ENCODE measurements at places on chromosomes 2 and 18.

DNA sequence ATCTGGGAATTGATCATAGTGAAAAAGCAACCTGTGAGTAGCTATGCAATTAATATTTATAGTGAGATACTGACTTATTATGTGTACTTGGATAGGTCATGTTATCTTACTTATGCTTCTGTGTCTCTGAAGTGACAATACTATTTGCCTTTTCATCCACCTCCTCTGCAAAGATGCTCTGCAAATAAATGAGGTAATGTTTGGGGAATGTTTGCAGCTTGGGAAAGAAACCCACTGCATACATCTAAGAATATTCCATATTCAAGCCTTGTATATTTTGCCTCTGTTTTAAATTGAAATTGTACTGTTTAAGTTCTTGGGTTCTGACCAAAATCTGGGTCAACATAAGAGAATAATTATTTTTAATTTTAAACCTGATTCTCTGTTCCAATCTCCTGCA lies 217.4 kb upstream of the DTNA start:
- no peak for DNase-seq

DNA sequence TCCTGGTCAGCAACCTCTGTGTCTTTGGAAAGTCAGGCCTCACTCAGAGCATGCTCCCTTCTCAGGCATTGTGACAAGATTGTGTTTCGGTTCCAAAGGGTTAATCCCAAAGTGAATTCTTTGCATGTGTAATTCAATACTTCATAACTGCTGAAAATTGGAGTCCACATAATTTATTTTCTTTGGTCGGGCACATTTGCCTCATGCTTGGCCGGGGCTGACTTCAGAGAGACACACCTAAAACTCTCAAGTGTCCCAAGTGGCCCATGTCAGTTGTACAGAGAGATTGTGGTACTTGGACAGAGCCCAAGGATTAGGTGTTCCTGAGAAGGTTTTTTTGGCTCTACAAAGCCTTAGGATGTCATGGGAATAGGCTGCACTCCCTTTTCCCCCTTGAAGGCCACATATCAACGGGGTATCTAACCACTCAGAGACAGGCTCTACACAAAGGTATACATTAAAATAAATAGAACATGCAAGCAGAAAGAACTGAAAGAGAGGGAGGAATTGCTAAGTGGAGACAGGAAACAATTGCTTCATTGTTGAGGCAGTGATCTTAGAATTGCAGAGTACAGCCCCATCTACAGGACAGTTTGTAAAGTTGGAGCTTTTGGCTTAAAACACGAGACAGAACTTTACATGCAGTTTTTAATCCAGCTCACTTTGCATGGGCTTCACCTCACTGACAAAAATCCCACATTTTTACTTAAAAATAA lies 1232.3 kb upstream of the ZEB2 start:
- DNase-seq, result peak; percentile 20

- DNase-seq, result no peak
Observed at GRCh38 chr2:10529611-10530010, 81.5 kb upstream of the ODC1 start.

- DNase-seq, result no peak
Observed at GRCh38 chr2:72036173-72036545, 111.5 kb downstream of the CYP26B1 start.

- no peak for DNase-seq
Observed at GRCh38 chr2:181949047-181949446, 36.6 kb upstream of the PPP1R1C start.

DNA sequence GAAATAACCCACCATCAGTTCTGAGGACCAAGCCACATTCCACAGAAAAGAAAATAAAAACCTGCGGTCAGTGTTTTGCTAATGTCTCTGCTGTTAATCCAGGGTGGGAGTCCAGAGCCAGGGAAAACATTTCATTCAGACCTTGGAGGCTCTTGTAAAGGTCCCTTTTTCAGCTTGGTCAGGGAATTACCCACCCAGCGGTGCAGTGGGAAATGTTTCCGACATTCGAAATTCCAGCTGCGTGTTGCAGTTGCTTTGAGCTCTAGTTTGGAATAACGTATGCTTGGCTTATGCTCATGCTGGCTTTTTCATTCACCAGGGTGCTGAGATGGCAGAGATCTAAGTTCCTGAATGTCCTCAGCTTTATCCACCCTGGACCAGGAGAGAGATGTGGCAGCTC lies 219.1 kb downstream of the TRIB2 start:
- DNase-seq, result no peak

- no peak for DNase-seq
Observed at GRCh38 chr2:71261534-71261933, 34.6 kb upstream of the PAIP2B start.

DNA sequence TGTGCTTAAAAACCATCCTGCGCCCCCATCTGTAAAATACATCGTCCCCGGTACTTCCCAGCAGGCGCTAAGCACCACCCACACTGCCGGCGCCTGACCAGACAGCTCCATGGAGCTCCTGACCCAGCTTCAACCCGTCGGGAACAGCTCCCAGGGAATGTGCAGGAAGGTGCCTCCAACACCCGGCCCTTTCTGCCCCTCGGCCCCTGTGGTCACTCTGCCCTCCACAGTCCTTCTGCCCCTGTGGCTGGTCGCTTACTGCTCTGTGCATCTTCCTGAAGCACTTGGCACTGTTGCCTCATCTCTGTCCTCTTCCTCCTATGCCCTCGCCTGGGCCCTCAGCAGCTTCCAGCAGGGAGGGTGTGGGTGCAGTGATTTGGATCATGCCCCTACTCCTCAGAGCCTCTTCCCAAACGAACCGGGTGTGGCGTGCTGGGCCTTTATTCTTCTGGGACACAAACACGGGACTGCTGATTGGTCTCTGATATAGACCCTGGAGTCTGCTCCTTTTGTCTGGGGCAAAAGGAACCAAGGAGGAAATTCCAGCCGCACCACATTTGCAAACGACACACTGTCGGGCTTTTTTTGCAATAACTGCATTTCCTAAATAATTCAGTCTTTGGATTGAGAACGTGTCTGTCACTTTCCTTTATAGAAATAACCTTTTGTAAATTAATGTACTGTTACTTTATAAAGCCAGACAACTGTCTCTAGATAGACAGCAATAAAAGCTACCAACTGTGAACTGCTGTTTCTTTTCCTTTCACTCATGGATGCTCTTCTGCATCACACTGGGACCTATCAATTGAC lies 65.9 kb downstream of the ADI1 start:
- DNase-seq, result no peak

DNA sequence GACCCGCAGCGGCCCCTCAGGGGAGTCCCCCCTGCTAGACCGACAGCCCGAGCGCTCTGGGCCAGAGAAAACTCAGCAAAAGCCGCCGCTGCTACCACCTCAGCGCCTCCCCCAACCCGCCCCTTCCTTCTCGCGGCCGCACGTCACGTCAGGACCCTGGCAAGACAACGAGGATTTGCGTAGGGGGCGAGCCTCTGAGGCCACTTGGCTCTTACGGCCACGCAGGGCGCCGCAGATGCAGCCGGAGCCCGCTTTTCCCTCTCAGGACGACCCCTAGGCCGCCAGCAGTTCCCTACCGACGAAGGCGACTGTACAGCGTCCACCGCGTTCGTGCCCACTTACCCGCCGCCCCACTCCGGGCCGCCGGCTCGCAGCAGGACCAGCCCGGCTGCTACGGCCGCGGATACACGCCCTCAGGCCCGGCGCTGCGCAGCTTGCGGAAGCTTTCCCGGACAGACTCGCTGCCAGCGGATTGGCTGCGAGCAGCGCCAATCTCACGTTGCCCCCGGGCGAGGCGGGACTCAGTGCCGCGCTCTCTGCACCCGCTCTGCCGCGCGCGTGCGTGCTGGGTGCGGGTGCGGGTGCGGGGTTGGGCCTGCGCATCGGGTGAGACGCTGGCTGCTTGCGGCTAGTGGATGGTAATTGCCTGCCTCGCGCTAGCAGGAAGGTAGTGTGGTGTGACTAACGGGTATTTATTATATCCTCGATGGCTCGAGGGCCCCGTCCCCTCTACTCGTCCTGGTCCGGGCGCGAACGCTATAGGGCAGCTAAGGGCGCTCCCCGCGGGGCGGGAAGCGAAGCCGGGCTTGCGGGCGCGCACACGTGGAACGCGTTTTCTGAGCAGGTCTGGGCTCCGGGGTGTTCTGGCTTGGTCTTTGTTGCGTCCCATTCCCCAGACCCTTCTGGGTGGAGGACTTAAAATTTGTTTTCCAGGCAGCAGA lies at the start of the genes ORMDL1 and PMS1:
Gene ORMDL1, minus strand, starts transcription at position 413 of the 941 bp plus-strand sequence. CDS start 1,744 bp downstream, outside the sequence.
Gene PMS1, plus strand, starts transcription at position 524 of the 941 bp plus-strand sequence. CDS start 7,360 bp downstream, outside the sequence.
- peak; percentile 64 for DNase-seq

DNA sequence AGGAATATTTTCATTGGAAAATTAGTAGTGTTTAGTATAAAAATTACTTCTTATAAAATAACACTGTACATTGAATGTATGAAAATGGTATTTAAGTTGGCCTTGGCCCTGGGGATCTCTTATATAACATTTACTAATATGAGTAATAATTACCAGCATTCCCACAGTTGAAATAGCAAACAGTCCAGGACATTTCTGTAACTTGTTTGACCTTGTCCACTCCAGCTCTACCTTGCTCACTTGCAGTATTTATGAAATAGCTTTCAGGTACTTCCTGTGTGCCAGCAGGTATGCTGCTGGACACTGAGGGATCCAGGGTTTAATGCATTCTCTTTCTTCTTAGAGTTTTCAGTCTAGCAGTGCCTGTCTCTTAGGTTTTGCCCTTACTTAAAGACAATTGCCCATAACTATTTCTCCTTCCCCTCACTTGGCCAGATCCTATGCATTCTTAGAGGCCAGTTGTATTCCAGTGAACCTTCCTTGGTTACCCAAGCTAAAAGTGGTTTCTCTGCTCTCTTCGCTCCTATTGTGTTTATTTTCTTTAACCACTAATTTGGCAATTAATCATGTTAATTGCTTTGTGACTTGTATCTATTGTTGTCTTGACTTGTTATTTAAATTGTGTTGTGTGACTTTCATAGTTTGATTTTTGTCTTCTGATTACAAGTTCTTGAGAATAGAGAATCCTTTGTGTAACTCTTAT lies 25.9 kb downstream of the BABAM2 start:
- no peak for DNase-seq

GRCh38 chr2:84302513-84303412 lies 156.3 kb downstream of the SUCLG1 start:
- DNase-seq, result no peak

DNA sequence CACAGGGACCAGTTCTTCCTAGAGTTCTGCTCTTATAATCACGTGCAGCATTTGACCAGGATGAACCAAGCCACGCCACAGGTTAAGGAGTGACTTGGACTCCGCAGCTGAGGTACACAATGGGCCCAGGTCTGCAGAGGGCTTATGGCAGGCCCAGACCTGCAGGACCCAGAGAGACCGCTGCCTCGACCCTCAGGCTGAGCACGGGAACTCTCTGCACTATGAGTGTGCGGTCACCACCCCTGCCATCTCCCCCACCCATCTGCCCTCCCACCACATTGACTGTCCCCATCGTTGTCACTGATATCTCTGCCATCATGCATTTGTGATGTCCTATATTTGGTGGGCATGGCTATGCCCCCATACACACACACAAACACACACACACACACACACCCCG lies 45.7 kb upstream of the HPCAL1 start:
- no peak for DNase-seq

DNA sequence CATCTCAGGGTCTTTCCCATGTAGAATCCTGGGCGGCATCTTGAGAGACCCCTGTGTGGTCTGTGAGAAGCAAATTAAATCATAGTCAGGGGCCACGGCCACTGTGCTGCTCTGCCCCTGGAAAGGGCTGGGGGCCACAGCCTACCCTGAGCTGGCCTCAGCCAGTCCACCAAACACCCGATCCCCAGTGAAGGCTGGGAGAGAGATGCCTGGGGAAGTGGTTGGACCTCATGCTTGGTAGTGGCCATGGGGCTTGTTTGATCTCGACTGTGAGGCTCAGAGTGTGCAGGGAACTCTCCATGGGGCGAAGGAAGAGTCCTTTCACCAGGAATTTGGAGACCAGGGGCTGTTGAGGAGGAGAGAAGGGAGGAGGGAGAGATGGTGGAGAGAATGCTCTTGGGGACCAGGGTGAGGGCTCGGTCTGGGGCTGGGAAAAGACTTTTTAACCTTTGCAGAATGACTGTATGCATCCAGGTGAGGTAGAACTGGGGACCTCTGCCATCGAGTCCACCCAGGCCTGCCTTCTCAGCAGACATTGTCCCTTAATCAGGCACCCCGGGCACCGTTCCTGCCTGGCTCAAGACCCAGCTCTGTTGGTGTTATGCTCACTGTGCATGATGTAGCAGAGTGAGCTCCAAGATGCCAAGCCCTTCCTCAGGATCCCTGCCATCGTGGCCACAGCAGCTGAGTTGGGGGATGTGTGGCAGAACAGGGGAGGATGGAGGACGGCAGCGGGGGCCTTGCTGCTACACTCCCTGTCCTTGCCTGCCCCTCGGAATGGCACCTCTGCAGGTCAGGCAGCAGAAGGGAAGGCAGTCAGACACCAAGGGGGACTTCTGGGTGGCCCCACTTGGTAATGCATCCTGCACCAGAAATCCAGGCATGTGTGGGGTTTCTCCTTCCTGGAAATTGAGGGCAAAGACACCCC lies 249.9 kb downstream of the DYSF start:
- no peak for DNase-seq

- DNase-seq, result no peak
Observed at GRCh38 chr2:147247749-147248148, 597.1 kb upstream of the ACVR2A start.

- no peak for DNase-seq
Observed at GRCh38 chr2:122423934-122424333, 668.5 kb downstream of the TSN start.

GRCh38 chr2:228535396-228535795 lies 353.9 kb upstream of the SPHKAP start:
- DNase-seq, result no peak

DNA sequence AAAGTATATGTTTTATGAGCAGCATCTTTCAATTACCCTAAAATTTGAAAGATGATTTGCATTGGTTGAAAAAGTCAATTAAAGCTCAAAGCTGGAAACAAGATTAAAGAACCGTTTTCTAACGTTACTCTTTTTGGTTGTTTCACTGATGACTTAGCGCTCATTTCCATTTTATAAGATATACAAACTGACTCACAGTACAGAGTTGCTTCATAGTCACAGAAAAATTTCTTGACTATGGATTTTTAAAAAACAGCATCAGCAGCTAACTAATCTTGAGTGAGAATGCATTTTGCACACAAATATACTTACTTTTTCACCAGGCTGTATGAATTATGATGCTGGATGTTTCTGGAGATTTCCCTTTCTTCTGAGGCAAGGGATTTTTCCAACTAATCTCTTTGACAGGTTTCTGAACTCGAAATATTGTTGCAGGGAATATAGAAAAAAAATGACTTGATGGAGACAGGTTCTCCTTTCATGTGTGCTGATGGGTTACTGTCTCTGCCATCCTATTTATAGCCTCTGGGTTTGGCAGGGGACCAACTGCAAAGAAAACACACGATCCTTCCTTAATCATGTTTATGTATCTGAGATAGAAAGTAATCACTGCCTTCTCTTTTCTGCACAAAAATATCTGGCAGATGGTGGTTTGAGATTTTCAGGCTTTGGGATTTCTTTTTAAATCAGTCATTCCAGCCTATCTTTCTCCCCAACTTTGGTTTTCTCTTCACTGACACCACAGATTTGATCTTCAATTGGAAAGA lies 129.4 kb upstream of the DAPL1 start:
- DNase-seq, result no peak

GRCh38 chr2:23427350-23427749 lies 42.4 kb downstream of the KLHL29 start:
- no peak for DNase-seq
